Activated T-cell treated with anti-CD3 and anti-CD28 coated beads, Interleukin-2, amount 50 U/mL, for 4 hours (primary cell): ENCODE measurements at places on chromosomes 1 and 21.

- DNase-seq: no peak
Observed at GRCh38 chr1:229162825-229163515, 107.9 kb upstream of the RAB4A start.

- no peak for DNase-seq
Observed at GRCh38 chr1:7406641-7407543, 364.2 kb upstream of the VAMP3 start.

DNA sequence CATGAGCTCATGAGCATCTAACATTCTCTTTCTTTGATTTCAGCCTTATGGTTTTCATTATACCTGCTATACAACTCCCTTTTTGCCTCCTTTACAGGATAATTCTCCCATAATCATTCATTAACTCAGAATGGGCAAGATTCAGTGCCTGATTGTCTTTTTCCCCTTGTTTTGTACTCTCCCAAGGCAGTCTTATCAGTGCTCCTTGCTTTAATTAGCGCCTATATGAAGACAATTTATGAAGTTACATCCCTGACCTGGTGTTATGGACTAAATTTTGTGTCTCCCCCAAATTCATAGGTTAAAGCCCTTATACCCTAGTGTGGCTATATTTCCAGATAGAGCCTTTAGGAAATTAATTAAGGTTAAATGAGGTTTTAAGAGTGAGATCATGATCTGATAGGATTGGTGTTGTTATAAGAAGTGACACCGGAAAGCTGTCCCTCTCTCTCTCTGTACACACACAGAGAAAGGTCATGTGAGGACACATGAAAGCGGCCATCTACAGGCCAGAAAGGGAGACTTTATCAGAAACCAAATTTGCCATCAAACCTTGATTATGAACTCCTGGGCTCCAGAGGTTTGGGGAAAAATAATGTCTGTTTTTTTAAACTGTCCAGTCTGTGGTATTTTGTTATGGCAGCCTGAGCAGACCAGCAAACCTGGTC, 185.8 kb upstream of the CHODL start:
- DNase-seq: no peak

DNA sequence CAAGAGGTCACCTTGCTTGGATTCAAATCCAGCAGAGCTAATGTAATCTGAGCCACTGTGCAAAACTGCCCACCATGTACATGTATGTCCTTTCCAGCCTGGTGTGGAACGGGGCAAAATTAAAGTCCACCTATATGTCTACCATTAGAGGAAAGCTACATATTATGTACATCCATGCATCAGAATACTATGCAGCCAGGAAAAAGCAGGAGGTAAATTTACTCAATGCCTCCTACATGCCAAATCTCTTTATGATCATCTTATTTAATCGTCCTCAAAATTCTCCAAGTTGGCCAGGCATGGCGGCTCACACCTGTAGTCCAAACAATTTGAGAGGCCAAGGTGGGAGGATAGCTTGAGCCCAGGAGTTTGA, 6.3 kb upstream of the ZNF683 start:
- DNase-seq: no peak

- no peak for DNase-seq
Observed at GRCh38 chr1:27906759-27907158, 28.0 kb upstream of the SMPDL3B start.

DNA sequence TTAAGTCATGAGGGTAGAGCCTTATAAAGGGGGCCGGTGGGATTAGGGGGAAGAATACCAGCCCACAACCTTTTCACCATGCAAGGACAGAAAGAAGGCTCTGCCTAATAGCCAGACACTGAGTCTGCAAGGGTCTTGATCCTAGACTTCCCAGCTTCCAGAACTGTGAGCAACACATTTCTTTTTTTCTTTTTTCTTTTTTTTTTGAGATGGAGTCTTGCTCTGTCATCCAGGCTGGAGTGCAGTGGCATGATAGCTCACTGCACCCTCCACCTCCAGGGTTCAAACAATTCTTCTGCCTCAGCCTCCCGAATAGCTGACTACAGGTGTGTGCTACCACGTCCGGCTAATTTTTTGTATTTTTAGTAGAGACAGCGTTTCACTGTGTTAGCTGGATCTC, 1.7 kb upstream of the ARL8A start:
- DNase-seq: no peak

GRCh38 chr1:115114308-115114707, 25.0 kb upstream of the TSPAN2 start:
- DNase-seq: no peak

GRCh38 chr1:169858467-169858866, 35.2 kb downstream of the SCYL3 start:
- no peak for DNase-seq

- DNase-seq: peak; percentile 41
Observed at GRCh38 chr1:25572708-25573590, 29.5 kb downstream of the LDLRAP1 start.

DNA sequence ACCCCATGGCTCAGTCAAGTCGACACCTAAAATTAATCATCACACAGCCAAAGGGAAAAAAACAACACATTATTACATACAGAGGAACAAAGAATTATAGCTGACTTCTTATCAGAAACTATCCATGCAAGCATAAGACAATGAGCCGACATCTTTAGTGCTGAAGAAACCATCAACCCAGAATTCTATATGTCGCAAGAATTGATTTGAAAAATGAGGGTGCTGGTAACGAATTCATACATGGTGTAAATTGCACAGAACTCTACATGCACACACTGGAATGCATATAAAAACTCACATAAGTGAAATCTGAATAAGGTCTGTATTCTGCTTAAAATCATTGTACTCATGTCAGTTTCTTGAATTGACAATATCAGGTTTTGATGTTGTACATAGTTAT, 25.0 kb upstream of the EIF4G3 start:
- no peak for DNase-seq

DNA sequence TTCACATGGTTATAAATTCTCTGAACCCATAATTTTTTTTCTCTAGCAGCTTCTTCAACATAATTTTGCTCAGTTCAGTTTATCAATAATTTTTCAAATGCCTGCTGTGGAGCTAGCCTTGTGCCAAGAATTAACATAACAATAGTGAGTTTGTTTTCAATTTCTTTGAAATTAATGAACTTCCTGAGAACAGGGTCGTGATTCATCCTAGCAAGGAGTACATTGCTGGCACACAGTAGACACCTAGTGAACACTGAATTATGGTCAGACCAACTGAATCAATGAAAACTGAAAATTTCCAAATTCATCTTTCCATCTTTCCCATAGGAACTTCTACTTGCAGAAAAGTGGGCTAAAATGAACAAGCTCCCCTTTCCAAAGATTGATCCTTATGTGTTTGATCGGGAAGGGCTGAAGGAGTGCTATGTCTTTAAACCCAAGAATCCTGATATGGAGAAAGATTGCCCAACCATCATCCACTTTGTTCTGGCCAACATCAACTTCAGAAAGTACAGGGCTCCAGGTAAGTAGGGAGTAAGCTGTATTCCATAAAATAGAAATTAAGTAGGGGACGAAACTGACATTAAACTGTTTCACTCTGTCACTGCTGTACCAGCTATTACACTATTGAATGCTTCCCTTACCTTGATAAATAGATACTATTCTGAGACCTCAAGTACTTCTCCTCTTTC, 148.7 kb downstream of the PLA2G4A start:
- DNase-seq: no peak

- DNase-seq: no peak
Observed at GRCh38 chr1:203906932-203907331, 45.5 kb downstream of the SNRPE start.

DNA sequence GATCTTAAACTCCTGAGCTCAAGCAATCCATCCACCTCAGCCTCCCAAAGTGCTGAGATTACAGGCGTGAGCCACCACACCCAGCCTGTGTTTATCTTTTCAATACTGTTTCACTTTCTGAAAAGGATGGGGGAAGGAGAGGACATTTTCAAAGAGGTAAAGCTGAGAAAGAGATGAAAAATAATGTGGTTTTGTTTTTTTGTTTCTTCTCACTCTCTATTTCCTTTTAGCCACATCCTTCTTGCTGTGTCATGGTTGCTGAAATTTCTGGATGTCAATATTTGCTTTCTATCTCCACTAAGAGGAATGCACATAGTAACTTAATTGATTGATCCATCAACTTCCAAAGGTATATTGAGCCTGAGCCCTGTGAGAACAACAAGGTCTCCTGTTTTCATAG, 6.4 kb upstream of the C1orf21 start:
- DNase-seq: no peak

DNA sequence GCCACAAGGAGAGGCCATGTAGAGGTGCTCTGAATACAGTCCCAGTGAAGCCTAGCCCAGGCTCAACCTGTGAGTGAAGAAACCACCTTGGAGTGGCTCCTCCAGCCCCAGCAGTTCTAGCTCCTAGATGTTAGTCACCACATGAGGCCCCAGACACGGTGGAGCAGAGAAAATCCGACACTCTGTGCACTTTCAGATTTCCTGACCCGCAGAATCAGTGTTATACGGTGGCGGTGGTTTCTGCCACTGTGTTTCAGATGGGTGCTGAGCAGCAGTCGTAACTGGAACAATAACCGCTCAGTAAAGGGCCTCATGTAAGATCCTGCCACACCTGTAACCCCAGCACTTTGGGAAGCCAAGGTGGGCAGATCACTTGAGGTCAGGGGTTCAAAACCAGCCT, 36.1 kb upstream of the ZBTB8A start:
- no peak for DNase-seq

DNA sequence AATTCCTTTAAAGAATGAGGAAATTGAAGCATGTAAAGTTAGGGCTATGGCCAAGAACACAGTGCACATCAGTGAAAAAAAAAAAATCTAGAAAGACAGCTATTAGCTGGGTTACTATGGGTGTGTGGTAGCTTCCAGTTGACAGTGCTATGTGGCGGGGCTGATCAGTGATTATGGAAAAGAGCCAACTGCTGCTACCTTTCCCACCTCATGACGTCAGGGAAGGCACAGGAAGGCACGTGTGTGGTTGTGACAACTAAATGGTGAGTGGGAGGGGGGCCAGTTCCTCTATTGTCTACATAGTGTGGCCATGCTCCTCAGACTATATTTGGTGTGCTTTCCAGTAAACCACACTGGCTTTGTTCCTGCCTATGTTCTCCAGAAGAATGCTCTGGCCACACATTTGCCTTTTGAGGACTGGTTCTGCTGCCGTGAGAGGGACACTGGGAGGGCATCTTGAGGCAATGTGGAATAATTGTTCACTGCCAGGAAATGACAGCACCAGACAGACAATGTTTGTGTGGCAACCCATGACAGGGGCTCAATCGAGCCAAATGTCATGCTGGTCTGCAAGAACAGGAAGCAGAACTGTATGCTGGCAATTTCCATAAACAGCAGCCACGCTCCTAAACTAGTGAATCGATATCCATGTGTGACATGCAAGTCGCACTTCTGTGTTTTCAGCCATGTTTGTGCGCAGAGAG, 3.0 kb upstream of the SDE2 start:
- DNase-seq: peak; percentile 40

DNA sequence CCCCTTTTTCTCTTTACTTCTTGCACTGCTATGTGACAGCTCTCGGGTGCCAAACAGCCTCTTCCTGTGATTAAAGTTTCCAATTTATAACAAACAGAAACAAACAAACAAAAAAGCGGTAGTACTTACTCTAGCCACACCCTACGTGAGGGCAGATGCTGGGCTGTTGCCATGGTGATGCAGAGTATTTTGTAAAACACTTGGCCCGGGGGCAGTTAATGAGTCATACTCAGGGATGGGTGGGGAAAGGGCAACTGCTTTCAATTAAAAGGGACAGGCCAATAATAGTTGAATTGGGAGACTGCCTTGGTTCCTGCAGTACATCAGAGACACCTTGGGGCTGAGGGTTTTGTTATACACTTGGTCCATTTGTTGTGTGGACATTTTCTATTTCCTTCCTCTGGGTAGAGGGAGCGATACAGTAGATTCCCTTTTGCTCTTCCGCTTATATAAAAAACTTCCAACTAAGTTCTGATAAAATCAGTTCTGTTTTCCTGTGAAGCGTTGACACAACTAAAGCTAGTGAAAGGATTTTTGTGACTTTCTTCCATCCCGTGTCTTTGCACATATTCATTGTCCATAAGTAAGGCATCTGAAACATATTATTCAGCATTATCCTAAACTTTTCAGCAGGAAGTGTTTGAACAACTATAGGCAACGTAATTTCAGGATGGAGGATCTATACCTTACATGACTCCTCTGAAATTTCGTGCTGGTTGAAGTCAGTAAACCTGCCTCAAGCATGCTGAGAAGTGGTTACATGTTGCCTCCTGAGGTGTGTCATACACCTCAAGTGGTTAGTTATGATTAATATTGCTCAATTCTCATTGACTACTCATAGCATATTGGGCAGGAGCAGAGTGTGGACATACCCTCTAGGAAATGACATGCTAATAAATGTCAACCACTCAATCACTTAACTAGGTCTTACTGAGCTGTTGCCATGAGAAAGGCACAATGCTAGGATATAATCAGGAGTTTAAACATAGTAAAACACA, 36.7 kb upstream of the THEM4 start:
- peak; percentile 68 for DNase-seq

DNA sequence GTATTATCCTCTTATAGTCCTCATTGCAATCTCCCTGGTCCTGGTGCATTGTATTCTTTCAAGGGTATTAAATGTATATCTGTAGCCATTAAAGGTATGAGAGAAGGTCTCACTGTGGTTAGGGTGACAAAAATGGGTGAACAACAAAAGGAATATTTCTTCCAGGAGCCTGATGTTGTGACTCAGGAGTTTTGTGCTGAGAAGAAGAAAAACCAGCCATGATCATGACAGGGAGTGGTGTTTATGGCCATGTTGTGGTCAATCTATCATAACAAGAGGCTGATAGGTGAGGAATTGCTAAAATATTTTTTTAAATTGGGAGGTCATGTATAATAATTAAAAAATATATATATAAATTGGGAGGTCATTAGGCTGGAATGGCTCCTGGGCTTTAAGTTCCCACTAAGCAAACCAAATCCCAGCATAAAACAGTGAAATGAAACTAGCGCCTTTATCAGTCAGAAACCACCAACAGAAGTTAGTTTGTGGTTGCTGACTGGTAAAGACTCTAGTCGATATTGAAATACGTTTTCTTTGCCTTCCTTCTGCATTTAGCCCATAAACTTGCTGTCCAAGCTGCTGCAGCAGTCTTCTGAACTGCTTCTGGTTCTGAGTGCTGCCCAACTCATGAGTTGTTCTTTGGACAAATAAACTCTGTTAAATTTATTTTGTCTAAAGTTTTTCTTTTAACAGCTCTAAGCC, 60.3 kb downstream of the TBX19 start:
- no peak for DNase-seq

DNA sequence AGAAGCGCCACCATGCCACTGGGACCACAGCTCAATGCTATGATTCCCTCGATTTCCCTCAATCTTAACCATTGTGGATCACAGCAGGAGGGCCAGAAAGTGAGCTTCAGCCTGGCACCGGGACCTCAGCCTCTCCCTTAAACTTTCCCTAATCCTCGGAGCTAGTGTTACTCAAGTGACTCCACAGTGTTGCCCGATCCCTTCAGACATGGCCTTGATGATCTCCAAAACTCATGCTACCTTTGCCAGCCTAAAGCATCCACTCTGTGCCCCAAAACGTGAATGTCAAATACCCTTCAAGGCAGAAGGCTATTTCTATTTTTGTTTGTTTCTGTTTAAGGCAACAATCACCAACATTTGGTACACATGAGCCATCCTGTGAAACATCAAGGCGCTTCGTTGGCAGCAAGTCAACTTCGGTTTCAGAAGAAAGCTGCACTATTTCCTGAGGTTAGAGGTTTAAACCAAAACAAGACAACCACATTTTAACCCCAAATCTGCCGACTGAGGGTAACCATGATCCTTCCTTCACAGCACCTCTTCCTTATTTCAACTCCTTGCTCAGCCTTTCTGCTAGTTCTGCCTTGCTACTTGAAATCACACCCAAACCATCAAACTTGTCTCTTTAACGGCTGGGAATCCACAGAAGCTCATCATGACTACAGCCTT, 94.4 kb upstream of the KRTAP19-8 start:
- peak; percentile 57 for DNase-seq

GRCh38 chr1:83769072-83769471, 229.9 kb downstream of the TTLL7 start:
- no peak for DNase-seq
